ENCODE measurements at places on chromosomes 6 and 20. TPM values are rescaled to one million over a fixed set of nuclear protein-coding genes. Genes with fewer than 3 reads are reported as not detected.

SPTLC3 gene
- 10.6 TPM for total RNA-seq

TUBB1 gene
- total RNA-seq = 0.52 TPM

TRIM10 gene
- total RNA-seq = 0.17 TPM

EYA4 gene
- 2.3 TPM for total RNA-seq

ITPR3 gene
- 56.1 TPM for total RNA-seq

THBS2 gene
- 4.2 TPM for total RNA-seq

SLC22A3 gene
- 0.87 TPM for total RNA-seq

ARG1 gene
- not detected for total RNA-seq

DNA sequence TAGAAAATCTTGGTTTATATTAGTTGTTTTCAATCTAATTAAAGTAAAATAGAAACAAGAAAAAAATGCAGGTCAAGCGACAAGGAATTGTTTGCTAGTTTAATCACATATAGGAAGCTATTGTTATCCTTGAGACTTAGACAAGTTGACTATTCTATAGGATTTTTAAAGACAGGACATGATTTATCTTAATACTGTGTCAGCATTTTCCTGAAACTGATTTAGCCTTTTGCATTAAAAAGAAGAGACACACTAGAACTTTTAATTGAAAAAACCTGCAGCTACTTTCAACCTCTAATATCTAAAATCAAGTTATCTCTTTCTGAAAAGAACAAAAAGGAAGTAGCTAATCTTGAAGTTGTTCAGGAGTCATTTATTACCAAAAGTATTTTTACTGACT is 246.2 kb downstream of the PHF3 start:
- H3K27me3 ChIP-seq = no peaks in the 10 kb centered on the region
- DNase-seq = no peak
- no peaks in the 10 kb centered on the region for H3K36me3 ChIP-seq
- no peak overlapping the region for H3K4me3 ChIP-seq
- no peaks in the 10 kb centered on the region for H3K4me1 ChIP-seq
- H3K27ac ChIP-seq = no peak overlapping the region

- H3K36me3 ChIP-seq = peaks cover 30% of the 10 kb centered on the region
- no peak overlapping the region for H3K27ac ChIP-seq
- no peaks in the 10 kb centered on the region for H3K27me3 ChIP-seq
These were observed 105.5 kb downstream of the AGPAT4 start for GRCh38 chr6:161168281-161168891.

DNA sequence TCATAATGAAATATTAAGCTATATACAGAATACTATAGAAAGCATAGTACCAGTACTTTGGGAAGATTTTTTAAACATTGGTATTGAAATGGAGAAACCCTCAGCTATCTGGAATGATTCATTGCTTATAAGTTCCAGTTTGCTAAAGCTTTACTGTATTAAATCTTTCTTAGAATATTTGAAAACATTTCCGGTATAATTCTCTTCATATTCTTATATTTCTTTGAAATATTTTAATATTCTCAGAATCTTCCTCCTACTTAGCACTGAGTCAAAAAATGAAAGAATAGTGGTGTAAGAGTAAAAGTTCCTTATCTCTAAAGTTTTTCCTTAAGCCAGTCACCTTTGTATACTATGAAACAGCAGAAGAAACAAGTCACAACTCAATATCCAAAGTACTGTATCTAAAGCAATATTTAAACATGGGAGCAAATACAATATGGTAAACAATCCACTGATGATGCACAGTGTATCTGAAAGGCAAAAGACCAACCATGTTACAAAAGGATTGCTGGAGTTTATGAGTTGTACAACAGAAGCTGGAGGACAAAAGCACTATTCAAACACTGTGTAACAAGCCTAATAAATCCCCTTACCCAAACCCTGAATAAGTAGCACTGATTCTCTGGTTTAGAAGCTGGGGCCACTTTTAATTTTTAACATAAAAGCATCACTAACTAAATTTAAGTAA is 102.1 kb downstream of the PRDM1 start:
- H3K27me3 ChIP-seq = no peaks in the 10 kb centered on the region
- H3K4me1 ChIP-seq = peaks cover 15% of the 10 kb centered on the region
- no peak for DNase-seq
- H3K36me3 ChIP-seq = peaks cover 14% of the 10 kb centered on the region
- H3K27ac ChIP-seq = peak overlapping the region; percentile 27

DNA sequence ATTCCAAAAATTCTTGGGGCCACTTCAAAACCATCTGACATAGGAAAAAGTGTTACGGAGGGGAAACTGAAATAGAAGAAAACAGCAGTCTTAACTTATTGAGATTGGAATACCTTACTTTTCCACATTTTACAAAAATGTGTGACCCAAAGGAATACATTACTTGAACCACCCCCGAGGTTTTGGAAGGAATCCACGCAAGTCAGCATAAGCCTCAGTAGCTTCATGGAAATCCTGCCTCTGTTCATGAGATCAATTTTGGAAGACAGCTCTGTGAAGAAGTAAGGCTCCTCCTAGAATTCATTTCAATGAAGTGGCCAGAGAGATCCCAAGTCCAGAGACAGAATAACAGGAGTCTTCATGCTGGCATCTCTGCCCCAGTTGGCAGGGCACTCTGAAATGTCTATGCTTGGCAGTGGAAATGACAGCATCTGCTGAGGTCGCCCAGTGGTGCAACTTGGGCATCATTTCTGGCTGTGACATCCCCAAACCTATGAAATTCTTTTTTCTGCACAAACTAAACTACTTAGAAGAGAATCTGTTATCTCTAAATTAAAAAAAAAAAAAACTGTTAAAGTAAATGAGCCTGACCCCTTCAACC is 132.5 kb downstream of the EPM2A start:
- H3K36me3 ChIP-seq = no peaks in the 10 kb centered on the region
- no peaks in the 10 kb centered on the region for H3K27me3 ChIP-seq
- no peak overlapping the region for H3K4me3 ChIP-seq
- no peak for DNase-seq

- H3K36me3 ChIP-seq = no peaks in the 10 kb centered on the region
- H3K27me3 ChIP-seq = no peaks in the 10 kb centered on the region
- no peaks in the 10 kb centered on the region for H3K4me1 ChIP-seq
These were observed 9.2 kb downstream of the GTSF1L start for GRCh38 chr20:43717616-43717995.

DNA sequence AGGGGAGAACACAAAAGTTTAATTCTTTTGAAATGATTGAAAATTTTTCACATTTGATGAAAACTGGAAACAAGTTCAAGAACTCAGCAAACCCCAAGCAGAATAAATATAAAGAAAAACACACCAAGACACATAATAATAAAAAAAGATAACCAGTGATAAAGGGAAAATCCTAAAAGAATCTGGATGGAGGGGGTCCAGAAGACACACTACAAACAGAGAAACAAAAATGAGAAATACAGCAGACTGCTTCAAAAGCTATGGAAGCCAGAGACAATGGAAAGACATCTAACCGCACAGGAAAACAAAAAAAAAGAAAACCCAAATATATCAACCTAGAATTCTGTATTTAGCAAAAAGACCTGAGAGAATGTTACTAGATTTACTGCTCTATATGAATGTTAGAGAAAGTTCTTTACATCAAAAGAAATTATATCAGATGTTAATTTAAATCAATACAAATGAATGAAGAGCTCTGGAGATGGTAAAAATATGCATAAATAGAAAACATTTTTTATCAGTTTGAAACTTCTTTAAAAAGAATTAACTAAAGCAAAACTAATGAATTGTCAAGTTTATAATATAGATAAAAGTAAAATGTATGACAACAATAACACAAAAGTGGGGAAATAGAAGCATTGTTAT is 310.7 kb upstream of the PREP start:
- no peak for DNase-seq
- no peaks in the 10 kb centered on the region for H3K36me3 ChIP-seq
- H3K27me3 ChIP-seq = no peaks in the 10 kb centered on the region
- no peak overlapping the region for H3K27ac ChIP-seq
- no peak overlapping the region for H3K4me3 ChIP-seq

GRCh38 chr6:134634466-134634865 is 315.4 kb downstream of the ALDH8A1 start:
- no peaks in the 10 kb centered on the region for H3K36me3 ChIP-seq
- peaks cover 15% of the 10 kb centered on the region for H3K27me3 ChIP-seq
- H3K4me3 ChIP-seq = no peak overlapping the region
- peaks cover 5% of the 10 kb centered on the region for H3K4me1 ChIP-seq
- no peak for DNase-seq
- H3K27ac ChIP-seq = no peak overlapping the region

- DNase-seq = no peak
- H3K27me3 ChIP-seq = peaks cover 26% of the 10 kb centered on the region
- H3K4me3 ChIP-seq = no peak overlapping the region
- no peaks in the 10 kb centered on the region for H3K36me3 ChIP-seq
- H3K27ac ChIP-seq = no peak overlapping the region
- H3K4me1 ChIP-seq = no peaks in the 10 kb centered on the region
These were observed 55.0 kb upstream of the BHLHE23 start for GRCh38 chr20:63061771-63062100.

- DNase-seq = no peak
- no peaks in the 10 kb centered on the region for H3K27me3 ChIP-seq
- H3K4me1 ChIP-seq = peaks cover 41% of the 10 kb centered on the region
- H3K4me3 ChIP-seq = no peak overlapping the region
- no peaks in the 10 kb centered on the region for H3K36me3 ChIP-seq
These were observed 167.8 kb downstream of the QRSL1 start for GRCh38 chr6:106797186-106797585.
